ENCODE measurements at places on chromosomes 1 and 21.

DNA sequence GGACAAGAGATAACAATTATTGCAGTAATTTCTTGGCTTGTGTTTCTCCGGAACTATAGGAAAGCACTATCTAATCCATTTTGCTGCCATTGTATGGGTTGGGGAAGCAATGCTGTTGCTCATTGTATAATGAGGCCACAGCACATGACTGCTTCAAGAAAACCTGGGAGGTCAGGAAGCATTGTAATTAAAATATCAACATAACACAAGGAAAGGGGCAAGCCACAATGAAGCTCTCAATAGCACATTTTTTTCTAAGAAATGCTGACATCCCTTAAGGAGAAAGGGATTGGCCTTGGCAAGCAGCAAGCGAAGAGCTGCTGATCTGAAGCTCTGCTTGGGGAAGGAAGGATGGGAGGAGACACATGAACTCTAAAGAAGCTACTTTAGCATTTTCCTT is 44.0 kb downstream of the PLPP3 start:
- no peak for DNase-seq

GRCh38 chr1:67308136-67308535 is 463 bp downstream of the IL12RB2 start:
- no peak for DNase-seq

GRCh38 chr1:85344256-85344694 is 67.8 kb upstream of the BCL10 start:
- DNase-seq = peak; percentile 53

GRCh38 chr1:230211436-230212145 is 144.6 kb downstream of the GALNT2 start:
- DNase-seq = no peak

GRCh38 chr21:32055305-32055704 is 182.5 kb downstream of the HUNK start:
- DNase-seq = no peak

DNA sequence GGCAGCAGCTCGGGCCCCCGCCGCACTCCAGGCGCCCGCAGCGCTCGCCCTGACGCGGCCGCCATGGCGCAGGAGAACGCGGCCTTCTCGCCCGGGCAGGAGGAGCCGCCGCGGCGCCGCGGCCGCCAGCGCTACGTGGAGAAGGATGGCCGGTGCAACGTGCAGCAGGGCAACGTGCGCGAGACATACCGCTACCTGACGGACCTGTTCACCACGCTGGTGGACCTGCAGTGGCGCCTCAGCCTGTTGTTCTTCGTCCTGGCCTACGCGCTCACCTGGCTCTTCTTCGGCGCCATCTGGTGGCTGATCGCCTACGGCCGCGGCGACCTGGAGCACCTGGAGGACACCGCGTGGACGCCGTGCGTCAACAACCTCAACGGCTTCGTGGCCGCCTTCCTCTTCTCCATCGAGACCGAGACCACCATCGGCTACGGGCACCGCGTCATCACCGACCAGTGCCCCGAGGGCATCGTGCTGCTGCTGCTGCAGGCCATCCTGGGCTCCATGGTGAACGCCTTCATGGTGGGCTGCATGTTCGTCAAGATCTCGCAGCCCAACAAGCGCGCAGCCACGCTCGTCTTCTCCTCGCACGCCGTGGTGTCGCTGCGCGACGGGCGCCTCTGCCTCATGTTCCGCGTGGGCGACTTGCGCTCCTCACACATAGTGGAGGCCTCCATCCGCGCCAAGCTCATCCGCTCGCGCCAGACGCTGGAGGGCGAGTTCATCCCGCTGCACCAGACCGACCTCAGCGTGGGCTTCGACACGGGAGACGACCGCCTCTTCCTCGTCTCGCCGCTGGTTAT is 2.8 kb downstream of the KCNJ9 start:
- peak; percentile 37 for DNase-seq

DNA sequence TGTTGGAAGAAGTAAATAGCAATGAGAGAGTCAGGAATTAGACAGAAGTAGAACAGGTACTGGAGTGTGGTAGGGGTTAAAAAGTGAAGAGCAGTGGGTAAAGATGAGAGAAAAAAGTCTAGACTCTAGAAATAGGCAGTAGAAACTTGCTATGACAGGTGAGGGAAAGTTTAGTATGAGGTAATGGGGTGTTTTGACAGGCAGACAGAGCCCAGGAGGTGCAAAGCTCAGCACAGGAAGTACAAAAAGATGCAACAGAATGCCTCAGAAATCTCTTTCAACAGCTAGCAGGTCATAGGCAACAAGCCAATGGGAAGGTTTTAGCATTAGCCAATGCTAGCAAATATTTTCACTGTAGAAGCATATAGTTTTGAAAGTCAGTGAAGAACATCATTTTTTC is 319.1 kb upstream of the SGIP1 start:
- DNase-seq = no peak
